Suppressor macrophage treated with lipopolysaccharide for 4 hours (primary cell): ENCODE measurements at places on chromosomes 16 and 17.
A peak's percentile ranks its signal among the peaks of the same experiment; 100 is the strongest.

DNA sequence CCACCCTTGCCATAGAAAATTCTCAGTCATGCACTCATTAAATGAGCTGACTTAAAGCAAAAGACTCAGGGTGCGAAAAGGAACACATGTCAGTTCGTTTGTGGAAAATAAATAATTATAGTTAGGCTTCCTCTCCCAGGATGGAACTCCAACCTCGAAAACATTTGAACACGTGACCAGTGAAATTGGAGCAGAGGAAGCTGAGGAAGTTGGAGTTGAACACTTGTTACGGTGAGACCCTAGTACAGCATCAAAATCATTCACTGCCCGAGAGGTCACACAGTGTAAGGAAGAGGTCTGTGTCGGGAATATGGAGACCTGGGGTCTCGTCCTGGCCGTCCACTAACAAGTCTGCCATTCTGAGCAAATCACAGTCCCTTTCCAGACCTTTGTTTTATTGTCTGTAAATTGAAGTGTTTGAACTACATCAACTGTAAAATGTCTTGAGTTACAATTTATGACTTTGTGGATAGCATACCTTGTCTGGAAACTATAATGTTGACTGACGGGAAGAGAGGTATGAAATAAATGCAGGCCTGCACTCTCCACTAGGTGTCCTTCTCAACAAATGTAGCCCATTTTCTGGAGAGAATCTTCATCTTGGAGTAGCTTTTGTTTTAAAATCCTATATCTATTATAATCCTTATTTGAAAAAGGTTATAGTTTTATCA, 7.7 kb downstream of the PSMD7 start:
- DNase-seq, result no peak

DNA sequence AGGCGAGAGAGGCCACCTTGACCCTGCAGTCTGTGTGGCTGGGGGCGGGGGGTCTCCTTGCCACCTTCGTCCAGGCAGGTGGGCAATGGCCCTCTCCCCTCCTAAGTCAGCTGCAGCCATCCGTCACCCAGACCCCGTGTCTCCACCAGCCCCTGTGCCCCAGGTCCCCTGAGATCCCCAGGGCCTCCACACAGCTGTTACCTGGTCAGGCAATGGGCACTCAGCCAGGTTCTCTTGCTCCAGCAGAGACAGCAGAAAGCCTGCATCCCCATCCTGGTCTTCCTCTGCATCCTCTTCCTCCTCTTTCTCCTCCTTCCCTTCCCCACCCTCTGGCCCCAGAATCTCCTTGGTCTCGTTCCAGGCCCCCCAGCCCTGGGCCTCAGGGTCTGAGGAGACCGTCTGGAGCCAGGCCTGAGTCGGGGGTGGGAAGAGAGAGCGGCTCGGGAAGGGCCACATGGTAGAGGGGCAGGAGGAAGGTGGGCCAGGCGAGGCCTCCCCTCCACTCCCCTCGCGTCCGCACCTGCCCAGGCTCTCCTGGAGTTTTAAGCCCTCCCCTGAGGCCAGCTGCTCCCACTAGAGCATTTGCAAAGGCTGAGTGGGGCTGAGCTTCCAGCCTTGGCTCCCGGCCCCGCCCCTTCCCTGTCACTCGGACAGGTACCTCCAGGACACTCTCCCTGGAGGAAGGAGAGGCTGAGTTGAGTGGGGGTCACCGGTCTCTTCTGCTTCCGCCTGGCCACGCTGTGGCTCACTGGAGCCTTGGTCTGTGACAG, at the start of gene PABPN1L:
PABPN1L (minus strand) TSS at position 510 of the 770 bp plus-strand sequence; CDS start at position 456, 54 bp downstream.
- DNase-seq, result no peak

GRCh38 chr17:48825446-48826381, 5.1 kb upstream of the CALCOCO2 start:
- no peak for DNase-seq

- no peak for DNase-seq
Measured at GRCh38 chr17:21174713-21175112, 39.2 kb downstream of the TMEM11 start.

DNA sequence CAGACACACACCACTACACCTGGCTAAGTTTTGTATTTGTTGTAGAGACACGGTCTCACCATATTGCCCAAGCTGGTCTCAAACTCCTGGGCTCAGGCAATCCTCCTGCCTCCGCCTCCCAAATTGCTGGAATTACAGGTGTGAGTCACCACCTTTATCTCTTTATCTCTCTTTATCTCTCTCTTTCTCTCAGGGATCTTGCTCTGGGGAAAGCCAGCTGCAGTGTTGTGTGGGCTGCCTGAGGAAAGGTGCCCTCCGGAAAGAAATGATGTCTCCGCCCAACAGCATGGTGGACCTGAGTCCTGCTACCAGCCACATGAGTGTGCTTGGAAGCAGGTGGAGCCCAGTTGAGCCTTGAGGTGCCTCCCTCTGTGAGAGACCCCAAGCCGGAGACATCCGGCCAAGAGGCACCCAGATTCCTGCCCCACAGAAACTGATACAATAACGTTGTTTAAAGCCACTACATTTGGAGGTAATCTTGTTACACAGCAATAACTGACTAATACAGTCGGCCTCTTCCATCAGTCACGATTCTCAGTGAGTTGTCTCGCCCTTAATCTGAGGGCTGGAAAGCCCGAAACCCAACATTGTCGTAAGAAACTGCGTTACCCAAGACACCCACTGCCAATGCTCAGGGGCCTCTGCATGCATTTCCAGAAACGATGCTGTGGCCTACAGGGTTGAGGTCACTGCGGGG, 68.0 kb upstream of the RPH3AL start:
- DNase-seq, result no peak

GRCh38 chr16:84080378-84080777, 36.4 kb downstream of the MBTPS1 start:
- no peak for DNase-seq

GRCh38 chr17:79531191-79532095, 79.4 kb downstream of the RBFOX3 start:
- DNase-seq, result no peak

- no peak for DNase-seq
Measured at GRCh38 chr16:86716649-86717048, 138.3 kb downstream of the FOXL1 start.

DNA sequence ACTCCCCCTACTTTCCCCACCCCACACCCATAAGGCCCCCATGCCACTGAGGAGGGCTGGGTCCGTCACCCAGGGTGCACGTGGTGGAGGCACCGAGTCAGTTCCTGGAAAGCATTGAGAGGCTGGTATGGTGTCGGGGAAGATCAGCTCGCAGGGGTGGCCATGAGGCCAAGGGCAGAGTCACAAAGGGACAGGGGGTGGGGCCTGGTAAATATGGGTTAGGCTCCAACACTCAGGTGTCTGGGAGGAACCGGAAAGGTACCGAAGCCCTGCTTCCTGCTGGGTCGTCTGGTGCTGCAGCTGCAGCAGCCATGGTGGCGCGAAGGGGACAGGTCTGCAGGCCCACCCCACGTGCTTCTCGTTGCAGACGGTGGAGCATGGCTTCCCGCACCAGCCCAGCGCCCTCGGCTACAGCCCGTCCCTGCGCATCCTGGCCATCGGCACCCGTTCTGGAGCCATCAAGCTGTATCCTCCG, 30.2 kb downstream of the LLGL2 start:
- DNase-seq, result no peak

GRCh38 chr17:79750650-79751545, 20.2 kb downstream of the ENPP7 start:
- DNase-seq, result no peak

- DNase-seq, result no peak
Measured at GRCh38 chr16:27728691-27729090, 178.7 kb downstream of the KATNIP start.

DNA sequence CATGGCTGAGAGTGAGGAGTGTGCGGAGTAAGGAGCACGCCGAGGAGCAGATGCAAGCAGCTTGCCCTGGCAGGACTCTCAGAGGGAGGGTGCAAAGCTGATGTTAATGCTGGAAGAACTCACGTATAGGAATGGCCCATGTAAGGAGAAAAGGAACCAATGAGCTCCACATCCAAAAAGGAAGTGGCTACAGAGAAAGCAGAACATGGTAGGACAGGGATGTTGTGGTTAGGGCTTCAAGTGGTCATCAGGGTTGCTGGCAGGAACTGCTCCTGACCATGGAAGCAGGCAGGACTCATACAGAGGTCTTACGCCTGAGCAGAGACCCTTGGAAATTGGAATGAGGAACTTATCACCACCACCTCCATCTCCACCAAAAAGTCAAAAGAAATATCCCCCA, 5.2 kb downstream of the MYO1D start:
- peak; percentile 66 for DNase-seq

DNA sequence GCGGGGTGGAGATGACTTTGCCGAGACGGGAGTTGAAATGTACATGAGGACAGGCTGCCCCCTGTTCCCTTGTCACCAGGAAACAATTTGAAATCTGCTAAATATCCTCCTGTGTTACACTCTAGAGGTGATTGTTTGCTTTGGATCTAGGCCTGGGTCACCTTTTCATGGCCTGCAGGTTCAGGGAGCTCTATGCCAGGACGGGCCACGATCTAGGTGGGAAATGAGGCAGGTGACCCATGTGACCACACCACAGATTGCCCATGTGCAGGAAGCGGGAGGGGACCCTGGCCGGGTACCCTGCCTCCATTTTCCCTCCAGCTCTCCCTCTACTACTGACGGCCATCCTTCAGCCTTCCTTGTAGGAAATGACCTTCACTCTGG, 43.4 kb downstream of the MEAK7 start:
- no peak for DNase-seq

DNA sequence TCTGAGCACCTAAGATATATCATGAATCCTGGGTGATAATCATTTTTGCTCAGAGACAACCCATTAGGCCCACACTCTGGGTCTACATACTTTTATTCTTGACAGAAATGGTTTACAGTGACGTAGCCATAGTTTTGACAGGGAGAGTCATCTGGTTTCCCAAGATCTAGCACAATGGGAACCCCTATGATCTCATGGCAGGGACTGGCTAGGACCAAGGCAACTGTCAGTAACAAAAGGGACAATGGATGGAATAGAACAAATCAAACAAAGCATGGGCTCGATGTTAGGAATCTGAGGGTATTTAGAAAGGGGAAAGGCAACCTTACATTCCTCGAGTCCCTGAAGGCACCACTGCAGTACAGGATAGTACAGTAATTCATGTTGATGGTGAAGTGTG, 20.5 kb downstream of the CFAP97D1 start:
- no peak for DNase-seq

DNA sequence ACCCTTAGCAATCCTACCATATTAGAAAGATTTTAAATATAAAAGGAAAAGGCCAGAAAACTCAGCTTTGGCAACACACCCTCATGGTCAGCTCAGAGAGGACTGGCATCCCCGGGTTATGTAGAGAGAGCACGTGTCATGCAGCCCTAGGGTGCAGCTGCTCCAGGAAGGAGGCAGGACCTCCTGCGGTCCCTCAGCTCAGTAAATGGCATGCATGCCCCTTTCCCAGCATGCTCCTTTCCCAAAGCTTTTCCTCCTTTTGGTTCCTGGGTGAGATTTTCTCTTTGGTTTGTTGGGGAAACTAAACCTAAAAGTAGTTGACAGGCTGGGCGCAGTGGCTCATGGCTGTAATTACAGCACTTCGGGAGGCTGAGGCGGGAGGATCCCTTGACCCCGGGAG, 3.9 kb downstream of the GAN start:
- DNase-seq, result no peak

DNA sequence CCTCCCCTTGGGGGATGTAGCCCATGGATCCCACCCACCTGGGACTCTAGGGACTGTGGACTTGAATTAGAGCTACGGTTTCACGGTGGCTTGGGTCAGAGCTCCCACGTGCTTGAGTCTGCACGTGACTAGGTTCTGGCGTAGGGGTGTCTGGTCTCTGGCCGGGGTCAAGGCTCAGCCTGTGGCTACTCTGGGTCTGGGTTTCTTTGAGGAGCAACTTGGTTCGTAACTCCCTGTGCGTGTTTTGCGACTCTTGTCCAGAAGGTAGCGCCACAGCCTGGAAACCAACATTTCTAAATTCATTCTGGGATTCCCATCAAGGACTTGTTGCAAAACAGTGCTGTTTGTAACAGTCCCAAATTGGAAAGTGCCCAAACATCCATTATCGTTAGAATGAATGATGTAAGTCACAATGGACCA, 470 bp upstream of the GGT6 start:
- no peak for DNase-seq
